ENCODE measurements at places on chromosomes 16 and 17. TPM values are rescaled to one million over a fixed set of nuclear protein-coding genes. Genes with fewer than 3 reads are reported as not detected.

The IL21R gene
- total RNA-seq: 26.5 TPM

The PAM16 gene
- 29.4 TPM for total RNA-seq

The HSF5 gene
- total RNA-seq: 1.00 TPM

DNA sequence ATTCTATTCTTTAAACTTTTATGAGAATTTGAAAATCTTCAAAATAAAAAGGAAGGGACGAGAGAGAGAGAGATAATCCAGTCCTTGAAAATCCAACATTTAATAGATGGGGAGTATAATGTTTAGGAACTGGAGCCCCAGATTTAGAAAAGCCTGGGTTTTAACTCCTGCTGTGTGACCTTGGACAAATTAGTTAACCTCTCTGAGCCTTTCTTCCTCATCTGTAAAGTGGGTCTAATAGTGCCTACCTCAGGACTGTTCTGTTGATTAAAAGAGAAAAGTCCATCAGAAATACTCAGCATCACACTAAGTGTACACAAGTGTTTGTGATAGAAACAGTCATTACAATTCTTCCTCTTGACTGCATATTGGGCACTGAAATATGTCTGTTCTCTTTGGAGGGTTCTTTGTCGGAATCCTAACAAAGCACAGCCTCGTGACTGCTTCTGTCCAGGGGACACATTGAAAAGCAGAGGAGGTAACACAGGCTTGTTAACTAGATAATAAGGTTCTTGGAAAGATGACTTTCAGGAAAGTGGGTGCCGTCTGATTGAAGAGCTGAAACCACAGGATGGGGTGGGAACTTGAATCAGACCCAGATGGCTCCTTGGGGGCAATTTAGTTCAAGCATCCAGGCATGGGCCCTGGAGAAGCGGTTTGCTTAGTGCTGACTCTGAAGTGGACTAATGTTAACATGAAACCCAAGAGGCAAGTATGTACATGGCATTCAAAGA, 128.2 kb downstream of the CLEC16A start:
- no peak for DNase-seq
- no peak overlapping the region for H3K27ac ChIP-seq
- no peaks in the 10 kb centered on the region for H3K36me3 ChIP-seq
- peaks cover 21% of the 10 kb centered on the region for H3K4me1 ChIP-seq
- H3K4me3 ChIP-seq: no peak overlapping the region

- no peaks in the 10 kb centered on the region for H3K4me1 ChIP-seq
- H3K36me3 ChIP-seq: no peaks in the 10 kb centered on the region
- H3K27ac ChIP-seq: no peak overlapping the region
- DNase-seq: no peak
- H3K27me3 ChIP-seq: peaks cover 4% of the 10 kb centered on the region
- no peak overlapping the region for H3K4me3 ChIP-seq
Measured at GRCh38 chr17:12789075-12789480, 220 bp upstream of the ARHGAP44 start.

DNA sequence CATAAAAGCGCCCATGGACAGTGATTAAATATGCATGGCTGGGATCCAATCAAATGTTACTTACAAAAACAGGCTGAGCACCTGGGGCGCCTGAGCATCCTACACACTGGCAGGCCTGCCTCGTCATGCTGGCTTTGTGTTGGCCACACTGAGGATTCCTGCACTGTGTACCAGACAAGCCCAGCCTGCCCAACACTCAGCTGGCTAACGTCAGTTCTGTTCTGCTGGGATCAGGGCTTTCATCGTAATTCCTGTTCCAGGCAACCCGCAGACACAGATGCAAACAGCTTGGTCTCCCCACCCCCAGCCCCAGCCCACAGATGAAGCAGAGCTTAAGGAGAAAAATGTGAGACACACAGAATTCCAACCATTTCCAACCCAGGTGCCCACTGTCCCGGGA, 30.7 kb downstream of the PIMREG start:
- H3K27me3 ChIP-seq: no peaks in the 10 kb centered on the region
- no peaks in the 10 kb centered on the region for H3K36me3 ChIP-seq
- H3K4me1 ChIP-seq: no peaks in the 10 kb centered on the region

DNA sequence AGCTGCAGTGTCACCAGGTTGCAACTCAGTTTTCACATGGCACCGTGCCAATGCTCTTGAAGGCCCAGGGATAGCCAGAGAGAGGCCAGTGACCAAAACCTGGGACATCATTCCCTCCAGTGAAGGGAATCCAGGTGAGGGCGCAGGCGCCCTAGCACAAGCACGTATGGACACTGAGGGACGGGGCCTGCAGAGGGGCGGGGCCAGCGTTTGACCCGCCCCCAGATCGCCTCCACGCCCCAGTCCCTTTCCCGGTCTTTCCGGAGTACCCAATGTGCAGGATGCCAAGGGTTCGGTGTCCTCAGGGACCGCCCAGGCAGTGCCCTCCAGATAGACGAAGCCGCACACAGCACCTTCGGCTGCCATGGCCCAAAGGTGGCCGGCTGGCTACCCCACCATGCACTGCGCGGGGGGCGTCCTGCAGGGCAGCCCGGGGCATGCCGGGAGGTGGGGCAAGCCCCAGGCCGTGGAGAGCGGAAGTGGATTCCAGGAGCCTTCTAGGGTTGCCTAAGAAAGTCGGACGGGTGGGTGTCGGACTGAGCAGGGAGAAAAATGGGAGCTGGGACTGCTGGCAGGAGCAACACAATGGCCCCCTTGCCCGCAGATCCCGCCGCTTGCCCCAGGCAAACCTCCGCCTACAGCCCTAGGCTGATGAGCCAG, 4.6 kb downstream of the SLC12A4 start:
- DNase-seq: no peak
- H3K27ac ChIP-seq: no peak overlapping the region
- H3K36me3 ChIP-seq: peaks cover 19% of the 10 kb centered on the region

DNA sequence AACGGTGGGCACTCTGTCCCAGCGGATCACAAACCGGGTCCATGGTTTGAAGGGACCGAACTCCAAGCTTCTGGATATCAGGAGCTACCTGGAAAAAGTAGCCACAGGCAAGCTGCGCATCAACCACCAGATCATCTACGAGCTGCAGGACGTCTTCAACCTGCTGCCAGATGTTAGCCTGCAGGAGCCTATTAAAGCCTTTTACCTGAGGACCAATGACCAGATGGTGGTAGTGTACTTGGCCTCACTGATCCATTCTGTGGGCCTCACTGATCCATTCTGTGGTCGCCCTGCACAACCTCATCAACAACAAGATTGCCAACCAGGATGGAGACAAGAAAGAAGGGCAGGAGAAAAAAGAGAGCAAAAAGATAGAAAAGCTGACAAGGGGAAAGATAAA, 6.3 kb upstream of the CEP112 start:
- H3K27ac ChIP-seq: no peak overlapping the region
- DNase-seq: no peak
- no peaks in the 10 kb centered on the region for H3K4me1 ChIP-seq

GRCh38 chr16:51383909-51384308, 232.8 kb upstream of the SALL1 start:
- H3K4me1 ChIP-seq: no peaks in the 10 kb centered on the region
- no peaks in the 10 kb centered on the region for H3K36me3 ChIP-seq
- no peak overlapping the region for H3K4me3 ChIP-seq
